ENCODE measurements at places on chromosomes 4 and X.

- no peak for DNase-seq
Measured at GRCh38 chrX:108511721-108512120, 72.1 kb downstream of the COL4A5 start.

- no peak for DNase-seq
Measured at GRCh38 chr4:2094545-2094944, 35.4 kb downstream of the NAT8L start.

DNA sequence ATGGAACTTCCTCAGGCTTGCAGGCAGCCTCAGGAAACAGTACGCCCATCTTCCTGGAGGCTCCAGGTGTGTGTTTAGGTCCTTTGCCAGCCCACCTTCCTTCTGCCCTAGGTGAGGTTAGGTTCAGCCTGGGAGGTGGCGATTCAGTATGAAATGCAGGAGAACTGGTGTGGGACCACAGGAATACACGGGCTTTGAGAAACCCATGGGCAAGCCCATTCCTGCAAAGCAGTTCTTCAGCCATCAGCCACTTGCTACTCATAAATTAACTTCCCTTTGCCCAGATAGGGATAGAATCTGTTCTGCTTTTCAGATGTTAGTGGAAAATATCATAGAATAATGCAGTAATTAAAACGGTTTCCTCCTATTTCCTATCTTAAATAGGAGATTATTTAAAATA is 32.2 kb downstream of the TBC1D14 start:
- DNase-seq: no peak

DNA sequence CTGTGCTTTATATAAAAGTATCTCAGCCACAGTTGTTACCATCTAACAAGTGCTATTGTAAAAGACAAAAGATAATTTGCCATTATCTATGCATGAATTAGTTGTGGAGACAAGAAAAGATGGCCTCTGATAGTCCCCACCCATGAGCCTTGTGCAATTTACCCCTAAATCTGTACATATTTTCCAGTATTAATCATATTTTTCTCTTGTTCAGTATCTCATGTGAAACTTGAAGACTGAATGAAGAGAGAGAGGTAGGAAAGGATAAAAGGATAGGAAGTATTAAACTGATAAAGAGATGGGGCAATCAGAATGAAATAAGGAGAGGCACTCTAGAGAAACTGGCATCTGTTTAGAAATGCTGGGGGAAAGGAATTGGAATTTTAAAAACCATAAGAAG is 3.7 kb downstream of the MYOZ2 start:
- no peak for DNase-seq

- no peak for DNase-seq
Measured at GRCh38 chrX:21661316-21661715, 3.2 kb upstream of the KLHL34 start.

DNA sequence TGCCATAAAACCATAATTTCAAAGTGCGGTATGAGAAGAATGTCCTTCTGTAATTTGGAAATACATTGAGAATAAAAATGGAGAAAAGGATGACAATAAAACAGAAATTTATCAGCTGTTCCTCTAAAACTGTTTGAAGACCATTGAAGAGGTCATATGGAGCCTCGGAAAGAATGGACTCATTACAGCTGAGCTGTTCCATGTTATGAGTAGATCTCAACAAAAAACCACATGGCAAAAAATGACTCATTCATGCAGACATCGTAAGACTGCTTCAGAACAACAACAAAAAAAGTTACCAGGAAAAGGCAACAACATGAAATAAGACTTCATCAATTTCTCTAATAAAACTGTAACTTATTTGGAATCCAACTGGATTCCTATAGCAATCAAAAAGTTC is 39.7 kb downstream of the AKAP4 start:
- peak; percentile 28 for DNase-seq

DNA sequence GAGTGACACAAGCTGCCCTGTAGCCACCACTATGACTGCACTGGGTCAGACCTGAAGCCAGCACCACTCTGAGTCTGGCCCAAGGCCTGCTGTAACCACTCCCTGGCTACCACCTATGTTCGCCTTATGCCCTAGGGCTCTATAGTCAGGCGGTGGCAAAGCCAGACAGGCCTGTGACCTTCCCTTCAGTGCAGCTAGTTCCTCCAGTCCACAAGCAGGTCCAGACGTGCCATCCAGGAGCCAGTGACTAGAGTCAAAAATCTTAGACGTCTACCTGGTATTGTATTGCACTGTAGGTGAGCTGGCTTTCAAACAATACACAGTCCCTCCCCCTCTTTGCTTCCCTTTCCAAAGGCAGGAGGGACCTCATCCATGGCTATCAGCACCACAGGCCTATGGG is 54.0 kb upstream of the RNF128 start:
- no peak for DNase-seq

- DNase-seq: no peak
Measured at GRCh38 chrX:131199091-131199490, 90.0 kb downstream of the IGSF1 start.

- no peak for DNase-seq
Measured at GRCh38 chrX:153645151-153645550, 1.9 kb upstream of the DUSP9 start.

DNA sequence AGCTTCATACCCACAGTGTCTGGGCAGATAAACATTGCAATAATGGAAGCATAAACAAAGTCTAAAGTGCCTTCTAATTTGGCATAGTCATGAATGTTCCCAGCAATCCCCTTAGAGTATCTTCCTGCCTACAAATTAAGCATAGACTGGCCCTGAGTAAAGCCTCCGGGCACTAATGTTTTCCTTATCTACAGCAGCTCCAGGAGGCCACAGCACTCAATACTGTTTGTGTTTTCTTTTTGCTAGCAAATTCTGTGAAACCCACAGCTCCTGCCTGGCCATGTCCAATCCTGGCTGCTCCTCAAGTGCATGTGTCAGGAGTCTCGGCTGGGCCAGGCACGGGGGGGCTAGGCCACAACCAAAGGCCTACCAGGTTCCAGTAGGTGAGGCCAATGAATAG is 102.7 kb upstream of the TBC1D9 start:
- DNase-seq: no peak

- no peak for DNase-seq
Measured at GRCh38 chr4:18033111-18034085, 11.8 kb upstream of the LCORL start.

DNA sequence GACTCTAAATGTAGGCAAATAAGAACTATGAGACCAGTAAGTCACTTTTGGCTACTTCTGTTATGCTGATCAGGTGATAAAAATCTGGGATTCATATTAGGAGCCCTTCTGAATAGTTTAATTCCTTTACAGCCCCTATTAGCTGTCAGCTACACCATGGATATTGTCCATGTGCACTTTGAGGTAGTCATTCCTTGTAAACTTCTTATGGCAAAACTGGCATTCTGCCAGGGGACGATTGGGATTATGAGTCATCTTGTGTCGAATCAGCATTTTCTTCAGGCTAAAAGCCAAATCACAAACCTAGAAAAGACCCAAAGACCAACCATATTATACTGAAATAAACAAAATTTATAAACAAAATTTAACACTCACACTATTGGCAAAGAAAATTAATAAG is 227.6 kb downstream of the PRDM5 start:
- DNase-seq: no peak

GRCh38 chrX:154028502-154029184 is 8.9 kb upstream of the IRAK1 start:
- no peak for DNase-seq

- DNase-seq: no peak
Measured at GRCh38 chr4:148857239-148857972, 415.2 kb upstream of the NR3C2 start.

DNA sequence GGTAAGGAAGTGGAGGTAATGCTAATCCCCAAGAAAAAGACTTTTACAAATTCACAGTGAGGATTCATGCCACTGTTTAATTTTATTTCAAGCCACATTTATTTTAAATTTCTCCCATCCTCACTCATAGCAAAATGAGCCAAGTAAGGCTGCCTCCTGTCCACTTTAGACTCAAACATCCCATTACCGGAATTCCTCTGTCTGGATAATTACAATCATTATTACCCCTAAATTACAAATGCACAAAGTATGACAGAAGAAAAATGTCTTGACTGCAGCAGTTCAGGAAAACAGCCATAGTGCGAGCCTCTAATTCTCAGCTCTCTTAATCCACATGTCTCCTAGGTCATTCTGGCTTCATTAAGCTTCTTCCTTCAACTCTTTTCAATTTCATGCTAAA is 57.0 kb downstream of the MAPK10 start:
- no peak for DNase-seq

DNA sequence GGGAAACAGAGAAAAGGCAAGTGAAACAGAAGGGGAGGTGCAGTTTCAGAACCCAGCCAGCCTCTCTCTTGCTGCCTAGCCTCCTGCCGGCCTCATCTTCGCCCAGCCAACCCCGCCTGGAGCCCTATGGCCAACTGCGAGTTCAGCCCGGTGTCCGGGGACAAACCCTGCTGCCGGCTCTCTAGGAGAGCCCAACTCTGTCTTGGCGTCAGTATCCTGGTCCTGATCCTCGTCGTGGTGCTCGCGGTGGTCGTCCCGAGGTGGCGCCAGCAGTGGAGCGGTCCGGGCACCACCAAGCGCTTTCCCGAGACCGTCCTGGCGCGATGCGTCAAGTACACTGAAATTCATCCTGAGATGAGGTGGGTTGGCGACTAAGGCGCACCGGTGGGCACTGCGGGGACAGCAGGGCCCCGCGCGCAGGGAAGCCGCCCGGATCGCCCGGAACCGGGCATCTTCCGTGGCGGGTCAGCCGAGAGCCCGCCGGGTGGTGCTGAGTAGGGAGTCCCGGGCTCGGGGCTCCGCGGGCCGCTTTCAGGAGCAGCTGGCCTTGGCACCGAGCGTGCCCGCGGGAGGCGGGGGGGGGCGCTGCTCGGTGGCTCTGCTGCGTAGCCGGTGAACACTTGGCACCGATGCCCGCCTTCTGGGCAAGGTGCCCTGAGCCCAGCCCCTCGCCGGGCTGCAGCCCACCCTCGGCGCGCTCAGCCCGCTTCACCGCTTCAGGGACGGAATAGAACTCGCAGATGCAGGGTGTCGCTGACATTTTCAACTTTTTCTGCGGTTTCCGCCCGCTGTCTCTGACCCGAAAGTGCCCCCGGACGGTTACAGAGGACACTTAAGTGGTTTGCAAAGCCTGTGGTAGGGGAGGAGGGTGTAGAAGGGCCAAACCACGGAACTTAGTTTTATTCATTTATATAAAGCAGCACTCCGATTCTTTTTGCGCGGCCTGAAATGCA is at the start of gene CD38:
CD38 (plus strand) TSS at position 40 of the 953 bp plus-strand sequence; CDS start at position 127, 87 bp downstream.
- DNase-seq: peak; percentile 70

DNA sequence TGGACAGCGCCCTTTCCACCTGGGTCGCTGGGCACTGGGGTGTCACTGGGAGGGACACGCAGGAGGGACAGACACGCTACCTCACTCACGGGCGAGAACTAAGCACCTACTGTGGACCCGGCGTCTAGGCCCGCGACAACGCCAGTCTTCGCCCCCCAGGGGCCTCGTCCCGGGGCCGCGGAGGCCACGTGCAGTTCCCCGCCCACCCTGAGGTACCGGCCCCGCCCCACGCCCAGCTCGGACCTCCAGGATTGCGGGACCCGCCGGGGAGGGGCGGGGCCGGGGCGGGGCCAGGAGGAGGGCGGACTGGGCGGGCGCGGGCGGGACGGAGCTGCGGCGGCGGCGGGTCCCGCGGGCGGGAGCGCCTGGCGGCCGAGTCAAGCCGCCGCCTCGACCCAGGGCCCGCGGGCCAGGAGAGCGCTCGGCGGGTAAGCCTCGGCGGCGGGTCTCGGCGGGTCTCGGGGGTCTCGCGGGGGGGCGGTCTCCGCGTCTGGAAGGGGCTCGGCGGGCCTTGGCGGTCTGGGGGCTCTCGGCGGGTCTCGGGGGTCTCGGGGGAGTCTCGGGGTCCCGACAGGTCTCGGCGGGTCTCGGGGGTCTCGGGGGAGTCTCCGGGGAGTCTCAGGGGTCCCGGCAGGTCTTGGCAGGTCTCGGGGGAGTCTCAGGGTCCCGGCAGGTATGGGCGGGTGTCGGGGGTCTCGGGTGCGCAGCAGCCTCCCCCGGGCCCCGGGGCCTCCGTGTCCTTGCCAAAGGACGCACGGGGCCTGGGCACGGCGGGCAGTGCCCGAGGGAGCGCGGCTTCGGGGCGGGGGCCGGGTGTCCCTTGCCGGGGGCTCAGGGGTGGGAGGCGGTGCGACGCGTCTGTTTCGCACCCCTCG is at the start of gene SH3BP2:
SH3BP2 (plus strand) TSS at position 375 of the 875 bp plus-strand sequence. CDS start 27,533 bp downstream, outside the sequence.
- DNase-seq: peak; percentile 75

DNA sequence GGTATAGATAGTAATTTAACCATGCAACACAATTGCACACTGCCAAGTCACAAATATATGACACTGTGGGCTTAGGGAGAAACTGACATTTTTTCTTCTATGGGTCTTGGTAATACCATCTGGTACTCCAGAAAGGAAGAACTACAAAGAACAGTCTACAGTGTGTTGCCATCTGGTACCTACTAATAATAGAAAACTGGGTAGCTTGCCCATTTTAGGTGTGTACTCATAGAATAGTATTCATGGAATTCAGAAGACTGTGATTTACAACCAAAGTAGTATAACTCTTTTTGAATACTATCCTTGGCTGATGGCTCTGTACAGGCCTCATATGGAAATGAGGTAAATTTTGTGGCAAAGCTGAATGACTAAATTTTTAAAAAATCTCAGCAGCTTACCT is 132.6 kb upstream of the RPS6KA6 start:
- no peak for DNase-seq

DNA sequence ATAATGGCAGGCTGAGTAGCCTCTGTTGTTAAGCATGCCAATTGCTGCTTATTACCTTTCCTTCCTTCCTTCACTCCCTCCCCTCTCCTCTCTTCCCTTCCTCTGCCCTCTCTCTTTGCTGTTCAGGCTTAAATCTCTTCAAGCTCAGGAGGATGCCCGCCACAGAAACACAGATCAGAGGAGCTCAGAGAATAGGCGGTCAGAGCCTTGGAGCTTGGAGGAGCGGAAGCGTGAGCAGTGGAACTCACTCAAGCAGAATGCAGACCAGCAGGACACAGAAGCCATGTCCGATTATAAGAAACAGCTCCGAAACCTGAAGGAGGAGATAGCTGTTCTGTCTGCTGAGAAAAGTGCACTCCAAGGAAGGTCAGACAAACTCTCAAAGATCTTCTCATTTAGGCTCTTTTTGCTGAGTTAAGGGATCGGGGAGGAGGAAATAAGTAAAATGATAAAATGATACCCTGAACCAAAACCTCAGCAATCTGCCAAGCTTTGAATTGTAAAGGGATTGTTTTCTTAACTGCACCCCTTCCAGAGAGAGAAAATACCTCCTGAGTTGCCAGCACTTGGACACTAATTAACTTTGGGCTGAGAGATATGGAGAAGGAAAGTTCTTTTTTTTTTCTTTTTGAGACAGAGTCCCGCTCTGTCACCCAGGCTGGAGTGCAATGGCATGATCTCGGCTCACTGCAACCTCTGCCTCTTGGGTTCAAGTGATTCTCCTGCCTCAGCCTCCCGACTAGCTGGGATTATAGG is 20.9 kb downstream of the SPATA18 start:
- no peak for DNase-seq

- no peak for DNase-seq
Measured at GRCh38 chr4:163590619-163591264, 96.3 kb downstream of the TMA16 start.

- no peak for DNase-seq
Measured at GRCh38 chr4:123248085-123248659, 148.4 kb upstream of the SPRY1 start.

Data from activated CD4-positive, alpha-beta T cell treated with anti-CD3 and anti-CD28 coated beads, Interleukin-2, Interleukin-6, amounts not matched to agents 100 ng/mL and 50 ng/mL, durations not matched to agents 16 hours and 8 hours (primary cell).